ENCODE measurements at places on chromosomes 3 and 15. TPM values are rescaled to one million over a fixed set of nuclear protein-coding genes. Genes with fewer than 3 reads are reported as not detected.

PLA1A gene
- 0.45 TPM for polyA plus RNA-seq

ZNF660 gene
- polyA plus RNA-seq = 8.3 TPM

CSPG5 gene
- 338 TPM for polyA plus RNA-seq

ANKDD1A gene
- 12.1 TPM for polyA plus RNA-seq

NANOGP8 gene
- 1.0 TPM for polyA plus RNA-seq

CDHR4 gene
- 0.47 TPM for polyA plus RNA-seq

ALDH1L1 gene
- polyA plus RNA-seq = 75.2 TPM

DNA sequence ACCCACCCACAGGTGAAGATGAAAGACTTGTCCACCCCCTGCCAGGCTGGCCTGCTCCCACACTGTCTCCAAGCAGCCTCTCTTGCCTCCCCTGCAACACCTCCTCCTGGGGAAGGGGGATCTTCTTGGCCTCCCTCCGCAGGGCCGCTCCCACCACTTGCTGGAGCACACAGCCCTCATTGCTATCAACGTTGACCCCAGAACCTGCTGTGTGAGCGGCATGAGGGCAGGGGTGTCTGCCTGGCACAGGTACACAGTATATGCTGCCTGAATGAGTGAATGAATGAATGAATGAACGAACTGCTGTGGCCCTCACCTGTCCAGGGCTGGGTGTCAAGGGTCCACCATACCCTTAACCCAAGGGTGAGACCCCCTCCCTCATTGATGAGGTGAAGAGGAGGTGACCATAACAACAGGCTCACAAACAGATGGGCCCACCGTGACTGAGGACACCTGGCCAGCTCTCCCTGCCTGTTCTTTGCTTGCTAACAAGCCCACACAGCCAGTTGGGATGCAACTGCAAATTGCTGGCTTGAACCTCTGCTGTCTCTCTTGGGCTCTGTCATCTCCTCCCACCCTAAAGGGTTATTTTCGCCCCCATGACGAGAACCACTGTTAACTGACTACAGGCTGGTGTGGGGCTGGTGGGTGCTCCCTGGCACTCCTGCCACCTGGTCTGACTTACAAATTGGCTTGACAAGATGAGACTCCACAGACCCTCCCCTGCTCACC, 22.5 kb downstream of the SLC41A3 start:
- H3K4me3 ChIP-seq = no peak overlapping the region
- H3K4me1 ChIP-seq = peaks cover 52% of the 10 kb centered on the region
- H3K27me3 ChIP-seq = no peaks in the 10 kb centered on the region
- H3K36me3 ChIP-seq = peaks cover 39% of the 10 kb centered on the region
- no peak overlapping the region for H3K27ac ChIP-seq

- peak overlapping the region; percentile 82 for H3K27ac ChIP-seq
- no peaks in the 10 kb centered on the region for H3K27me3 ChIP-seq
- DNase-seq = peak; percentile 87
- peaks cover 28% of the 10 kb centered on the region for H3K4me1 ChIP-seq
- H3K4me3 ChIP-seq = no peak overlapping the region
- no peaks in the 10 kb centered on the region for H3K36me3 ChIP-seq
Observed at GRCh38 chr3:37712918-37713817, 148.5 kb upstream of the CTDSPL start.

DNA sequence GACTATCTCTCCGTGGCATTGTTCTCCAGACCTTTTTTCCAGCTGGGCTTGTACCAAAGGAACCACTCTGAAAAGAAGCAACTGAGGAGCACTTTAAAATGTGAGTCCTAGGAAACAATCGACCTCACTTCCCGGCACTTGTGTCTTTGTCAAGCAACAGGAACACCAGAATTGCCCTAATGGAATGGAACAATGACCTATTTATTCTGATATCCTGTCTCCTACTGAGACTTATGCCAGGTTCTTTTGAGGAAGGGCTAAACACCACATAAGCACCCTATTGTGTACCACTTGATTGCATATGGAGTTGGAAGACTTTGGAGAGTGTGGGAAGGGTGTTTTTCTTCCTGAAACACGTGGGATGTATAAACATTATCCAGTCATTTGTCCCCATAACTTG, 56.8 kb upstream of the TGFBR2 start:
- H3K4me1 ChIP-seq = no peaks in the 10 kb centered on the region
- peak; percentile 8 for DNase-seq
- no peak overlapping the region for H3K27ac ChIP-seq
- H3K4me3 ChIP-seq = no peak overlapping the region
- no peaks in the 10 kb centered on the region for H3K36me3 ChIP-seq

DNA sequence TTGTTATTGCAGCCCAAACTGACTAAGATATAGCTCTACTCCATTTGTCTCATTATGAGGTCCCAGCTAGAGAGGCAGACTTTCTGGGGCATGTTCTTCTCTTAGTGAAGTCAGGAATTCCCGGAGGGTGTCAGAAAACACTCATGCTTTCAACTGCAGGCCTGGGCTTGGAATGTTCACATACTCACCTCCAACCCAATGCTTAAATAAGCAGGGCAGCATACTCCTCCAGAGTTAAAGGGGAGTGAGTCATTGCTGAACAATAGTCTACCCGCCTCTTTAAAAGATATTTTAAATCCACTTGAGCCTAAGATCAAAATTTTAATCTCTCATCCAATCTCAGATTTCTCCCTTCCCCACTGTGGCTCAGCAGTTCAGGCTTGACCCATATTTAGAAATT, 167.8 kb upstream of the DPH6 start:
- DNase-seq = no peak
- no peaks in the 10 kb centered on the region for H3K27me3 ChIP-seq
- H3K4me1 ChIP-seq = no peaks in the 10 kb centered on the region
- no peak overlapping the region for H3K27ac ChIP-seq
- no peaks in the 10 kb centered on the region for H3K36me3 ChIP-seq

GRCh38 chr3:138935863-138936740, 10.8 kb downstream of the FOXL2 start:
- H3K36me3 ChIP-seq = no peaks in the 10 kb centered on the region
- no peak overlapping the region for H3K27ac ChIP-seq
- H3K4me3 ChIP-seq = peak overlapping the region; percentile 37

DNA sequence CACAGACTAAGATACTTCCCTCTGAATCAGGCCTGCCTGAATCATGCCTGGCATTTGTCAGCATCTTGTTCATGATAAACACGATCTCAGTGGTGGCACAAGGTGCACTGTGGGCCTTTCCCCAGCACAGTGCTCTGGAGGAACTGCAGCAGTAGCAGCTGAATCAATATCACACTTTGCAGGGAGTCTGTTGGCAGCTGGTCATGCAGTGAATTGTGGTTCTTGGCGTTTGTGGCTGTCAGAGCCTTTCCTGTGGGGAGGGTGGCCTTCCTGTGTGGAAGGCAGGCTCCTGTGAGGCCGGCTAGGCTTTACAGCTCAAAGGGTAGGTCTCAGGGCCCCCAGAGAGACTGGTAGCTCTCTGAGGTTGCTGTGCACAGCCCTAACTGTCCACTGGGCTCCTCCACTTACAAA, 54.4 kb upstream of the TLE3 start:
- no peaks in the 10 kb centered on the region for H3K36me3 ChIP-seq
- no peak overlapping the region for H3K27ac ChIP-seq
- H3K4me3 ChIP-seq = no peak overlapping the region

GRCh38 chr3:84965141-84965540, 6.4 kb downstream of the CADM2 start:
- H3K36me3 ChIP-seq = no peaks in the 10 kb centered on the region
- H3K27me3 ChIP-seq = peaks cover 5% of the 10 kb centered on the region
- H3K4me1 ChIP-seq = no peaks in the 10 kb centered on the region
- DNase-seq = no peak

DNA sequence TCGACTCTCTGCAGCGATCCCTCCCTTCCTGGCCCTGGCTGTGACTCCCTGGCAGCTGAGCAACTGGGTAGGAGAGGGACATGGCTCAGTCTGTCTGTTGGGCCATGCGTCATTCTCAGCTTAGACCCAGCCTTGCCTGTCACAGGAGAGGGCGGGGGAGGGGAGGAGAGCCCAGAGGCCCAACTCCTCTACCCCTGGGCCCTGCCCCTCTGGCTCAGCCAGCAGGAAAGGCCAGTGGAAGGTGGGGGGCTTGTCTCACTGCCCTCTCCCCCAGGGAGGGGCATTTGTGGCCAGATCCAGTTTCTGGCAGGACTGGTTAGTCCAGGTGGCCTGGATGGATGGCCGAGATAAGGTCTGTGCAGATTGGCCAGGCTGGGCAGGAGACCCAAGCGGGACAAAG, 31.6 kb downstream of the DNAJB8 start:
- no peaks in the 10 kb centered on the region for H3K36me3 ChIP-seq
- H3K27me3 ChIP-seq = peaks cover 23% of the 10 kb centered on the region
- H3K4me1 ChIP-seq = peaks cover 15% of the 10 kb centered on the region
- H3K27ac ChIP-seq = no peak overlapping the region

- H3K4me1 ChIP-seq = no peaks in the 10 kb centered on the region
- H3K27me3 ChIP-seq = no peaks in the 10 kb centered on the region
- H3K4me3 ChIP-seq = no peak overlapping the region
- H3K36me3 ChIP-seq = no peaks in the 10 kb centered on the region
- DNase-seq = no peak
Observed at GRCh38 chr3:29576181-29576580, 295.3 kb downstream of the RBMS3 start.

DNA sequence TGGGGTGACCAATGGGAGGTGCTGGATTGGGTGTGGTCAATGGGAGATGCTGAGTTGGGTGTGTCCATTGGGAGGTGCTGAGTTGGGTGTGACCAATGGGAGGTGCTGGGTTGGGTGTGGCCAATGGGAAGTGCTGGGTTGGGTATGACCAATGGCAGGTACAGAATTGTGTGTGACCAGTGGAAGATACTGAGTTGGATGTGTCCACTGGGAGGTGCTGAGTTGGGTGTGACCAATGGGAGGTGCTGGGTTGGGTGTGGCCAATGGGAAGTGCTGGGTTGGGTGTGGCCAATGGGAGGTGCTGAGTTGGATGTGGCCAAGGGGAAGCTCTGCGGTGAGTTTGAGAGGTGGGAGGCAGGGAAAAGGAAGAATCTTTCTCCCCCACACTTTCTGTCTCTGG, 250.0 kb upstream of the PROK2 start:
- no peak for DNase-seq
- no peaks in the 10 kb centered on the region for H3K36me3 ChIP-seq
- H3K4me3 ChIP-seq = no peak overlapping the region
- H3K27me3 ChIP-seq = no peaks in the 10 kb centered on the region
- H3K4me1 ChIP-seq = no peaks in the 10 kb centered on the region
- H3K27ac ChIP-seq = no peak overlapping the region

DNA sequence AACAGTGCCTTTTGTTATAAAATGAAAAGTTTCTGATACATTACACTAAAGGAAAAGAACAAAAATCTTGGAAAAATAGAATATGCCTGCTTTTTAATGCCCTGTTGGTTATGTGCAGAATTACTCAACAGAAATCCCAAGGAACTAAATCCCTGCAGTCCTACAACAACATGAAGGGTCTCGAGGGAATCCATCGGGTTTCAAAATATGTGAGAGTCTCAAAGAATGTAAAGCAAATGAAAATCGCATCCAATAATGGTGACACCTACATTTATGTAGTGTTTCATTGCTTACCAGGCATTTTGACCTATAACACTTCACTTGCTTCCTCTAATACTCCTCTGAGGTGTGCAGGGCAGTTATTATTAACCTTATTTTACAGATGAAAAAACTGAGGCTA, 411.3 kb downstream of the FOXP1 start:
- no peak for DNase-seq
- no peak overlapping the region for H3K27ac ChIP-seq

DNA sequence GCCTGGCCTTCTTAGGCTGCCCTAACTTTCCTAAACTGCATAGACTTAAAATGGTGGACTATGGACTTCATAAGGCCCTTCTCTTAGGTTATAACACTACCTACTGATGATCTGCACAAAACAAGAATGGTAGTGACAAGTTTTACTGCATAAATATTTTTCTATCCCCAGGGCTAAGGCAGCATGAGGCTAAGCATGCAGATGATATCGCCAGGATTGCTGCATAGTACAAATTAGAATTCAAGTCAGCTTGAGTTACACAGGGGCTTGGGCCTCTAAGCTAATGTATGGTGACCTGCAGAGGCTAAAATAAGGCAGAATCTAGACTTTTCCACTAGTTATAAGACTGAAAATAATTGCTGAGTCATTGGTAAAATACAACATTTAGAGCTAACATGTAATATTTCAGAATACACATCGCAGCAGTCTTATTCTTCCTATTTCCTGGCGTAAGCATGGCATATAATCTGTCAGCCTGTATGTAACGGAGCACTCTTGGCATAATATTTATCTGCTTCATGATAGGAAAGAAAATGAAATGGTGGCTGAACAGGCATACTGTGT, 15.3 kb upstream of the RBMS3 start:
- no peak overlapping the region for H3K27ac ChIP-seq
- no peak for DNase-seq
- no peaks in the 10 kb centered on the region for H3K4me1 ChIP-seq
- H3K27me3 ChIP-seq = no peaks in the 10 kb centered on the region
- H3K4me3 ChIP-seq = no peak overlapping the region
- H3K36me3 ChIP-seq = no peaks in the 10 kb centered on the region

DNA sequence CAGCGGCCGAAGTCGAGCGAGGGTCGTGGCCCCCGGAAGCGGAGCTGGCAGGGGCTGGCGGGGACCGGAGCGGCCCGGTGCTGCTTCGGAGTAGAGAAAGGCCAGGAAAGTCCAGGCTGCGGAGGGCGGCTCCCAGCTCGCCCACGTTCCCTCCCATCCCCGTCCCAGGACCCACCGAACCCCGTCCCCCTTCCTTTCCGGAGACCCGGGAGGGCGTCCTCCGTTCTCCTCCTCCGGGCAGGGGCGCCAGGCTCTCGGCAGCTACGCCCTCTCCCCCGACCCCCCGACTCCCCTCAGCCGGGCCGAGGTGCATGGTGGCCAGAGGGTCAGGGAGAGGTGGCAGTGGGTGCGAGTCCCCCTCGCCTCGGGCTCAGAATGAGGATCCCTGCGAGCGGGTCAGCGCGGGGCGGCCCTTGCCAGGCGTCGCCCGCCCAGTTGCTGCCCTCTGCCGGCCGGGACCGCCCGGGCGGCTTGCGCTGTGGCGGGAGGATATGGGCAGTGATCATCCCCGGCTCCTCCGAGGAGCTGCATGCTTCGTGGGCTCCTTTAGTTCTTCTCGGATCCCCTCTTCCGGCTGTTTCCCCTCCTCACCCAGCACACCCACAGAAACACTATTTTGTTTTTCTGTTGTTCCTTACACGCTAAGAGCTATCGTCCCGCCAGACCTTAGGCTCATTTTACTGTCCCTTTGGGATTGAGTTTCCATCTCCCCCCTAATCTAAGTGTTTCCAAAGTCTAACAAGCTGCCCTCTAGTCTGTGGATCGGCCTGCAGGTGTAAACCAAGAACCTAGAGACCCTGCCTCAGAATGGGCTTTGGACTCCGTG, 744 bp upstream of the ALDH1A2 start:
- H3K4me3 ChIP-seq = peak overlapping the region; percentile 38
- no peaks in the 10 kb centered on the region for H3K36me3 ChIP-seq
- H3K4me1 ChIP-seq = peaks cover 17% of the 10 kb centered on the region
- no peak overlapping the region for H3K27ac ChIP-seq

DNA sequence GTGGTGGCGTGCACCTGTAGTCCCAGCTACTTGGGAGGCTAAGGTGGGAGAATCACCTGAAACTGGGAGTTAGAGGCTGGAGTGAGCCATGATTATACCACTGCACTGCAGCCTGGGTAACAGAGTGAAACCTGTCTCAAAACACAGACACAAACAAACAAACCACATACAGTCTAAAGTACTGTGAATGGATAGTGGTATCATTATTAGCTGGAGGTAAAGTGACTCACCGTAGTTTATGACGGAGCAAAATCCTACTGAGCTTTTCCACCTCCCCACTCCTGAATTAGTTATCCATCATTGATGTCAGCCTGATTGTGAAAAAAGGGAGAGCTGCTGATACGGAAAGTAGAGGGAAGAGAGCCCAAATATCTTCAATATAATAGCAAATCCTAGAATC, 3.2 kb upstream of the CNOT10 start:
- no peaks in the 10 kb centered on the region for H3K36me3 ChIP-seq
- DNase-seq = no peak
- H3K27me3 ChIP-seq = no peaks in the 10 kb centered on the region
- no peak overlapping the region for H3K27ac ChIP-seq

Measured in spinal cord (tissue), 10 donors.